ENCODE measurements at places on chromosomes 3 and 15. TPM values are rescaled to one million over a fixed set of nuclear protein-coding genes. Genes with fewer than 3 reads are reported as not detected.

RUBCN gene
- 70.2 TPM for total RNA-seq

DNA sequence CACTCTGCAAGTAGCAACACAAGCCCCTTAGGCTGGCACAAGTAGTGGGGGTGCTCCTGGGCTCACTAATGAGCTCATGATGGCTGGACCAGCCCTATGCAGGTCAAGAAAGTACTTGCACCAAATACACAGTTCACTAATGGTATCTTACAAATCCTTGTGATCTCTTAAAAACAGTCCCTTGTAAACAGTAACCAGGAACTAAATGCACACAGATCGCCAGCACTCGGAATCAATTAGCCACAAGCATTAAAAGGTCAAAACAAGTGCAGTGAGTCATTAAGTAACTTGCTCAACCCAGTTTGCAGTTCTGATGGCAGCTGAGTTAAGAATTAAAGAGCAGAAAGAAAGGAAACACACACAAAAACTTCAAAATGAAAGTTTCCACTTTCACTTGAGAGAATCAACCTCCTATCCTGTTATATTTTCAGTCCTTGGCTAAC is 43.2 kb downstream of the ARHGEF3 start:
- no peak for DNase-seq

- no peak for DNase-seq
Measured at GRCh38 chr3:37249717-37250116, 75.3 kb upstream of the LRRFIP2 start.

- no peak for DNase-seq
Measured at GRCh38 chr3:9837701-9838582, 5.9 kb downstream of the RPUSD3 start.

- no peak for DNase-seq
Measured at GRCh38 chr3:186772281-186772694, 11.1 kb upstream of the EIF4A2 start.

All from esophagus muscularis mucosa (tissue), 4 donors.